ENCODE measurements at places on chromosomes 11 and 22.

DNA sequence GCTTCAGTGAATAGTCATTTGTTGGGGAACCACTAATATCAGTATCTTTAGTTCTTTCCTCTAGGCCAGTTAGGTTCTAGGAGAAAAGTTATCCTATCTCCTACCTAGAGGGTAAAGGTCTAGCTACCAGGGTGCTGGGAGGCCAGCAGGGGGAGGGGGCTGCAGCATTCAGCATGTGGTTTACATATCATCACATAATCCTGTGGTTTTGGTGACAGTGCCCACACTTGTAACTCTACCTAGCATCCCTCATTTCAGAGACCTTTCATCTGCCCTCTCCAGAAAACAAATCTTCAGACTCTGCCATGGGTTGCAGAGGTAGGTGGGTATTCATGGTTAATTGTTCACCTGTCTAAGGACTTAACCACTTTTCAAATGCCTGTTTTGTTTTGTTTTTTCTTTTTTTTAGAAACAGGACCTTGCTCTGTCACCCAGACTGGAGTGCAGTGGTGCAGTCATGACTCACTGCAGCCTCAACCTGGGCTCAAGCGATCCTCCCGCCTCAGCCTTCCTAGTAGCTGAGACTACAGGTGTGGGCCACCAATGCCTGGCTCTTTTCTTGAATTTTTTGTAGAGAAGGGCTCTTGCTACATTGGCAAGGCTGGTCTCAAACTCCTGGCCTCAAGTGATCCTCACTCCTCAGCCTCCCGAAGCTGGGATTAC, 146.8 kb downstream of the ENTHD1 start:
- DNase-seq, result no peak

- DNase-seq, result peak; percentile 54
Measured at GRCh38 chr11:70532731-70533130, 134.4 kb downstream of the CTTN start.

- DNase-seq, result no peak
Measured at GRCh38 chr11:111570796-111571195, 30.3 kb downstream of the LAYN start.

GRCh38 chr11:94330789-94331188, 26.4 kb downstream of the IZUMO1R start:
- no peak for DNase-seq

- DNase-seq, result no peak
Measured at GRCh38 chr11:33387581-33387980, 130.4 kb downstream of the HIPK3 start.

DNA sequence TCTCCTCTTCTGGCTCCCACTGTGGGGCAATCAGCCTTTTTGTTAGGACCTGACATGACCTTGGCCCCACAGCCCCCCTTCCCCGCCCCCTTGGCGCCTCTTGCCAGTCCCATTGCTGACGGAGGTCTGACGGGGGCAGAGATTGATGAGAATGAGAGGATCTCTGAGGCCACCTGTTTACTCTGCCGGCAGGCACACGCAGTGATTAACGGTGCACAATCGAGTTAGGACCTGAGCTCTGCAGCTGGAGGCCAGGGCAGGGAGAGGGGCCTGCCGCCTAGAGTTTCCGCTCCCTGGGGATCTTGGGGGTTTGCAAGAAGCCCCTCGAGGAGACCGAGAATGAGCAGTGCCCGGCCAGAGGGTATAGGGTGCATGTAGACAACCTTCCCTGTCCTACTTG, 6.8 kb upstream of the CHRM1 start:
- DNase-seq, result no peak
